ENCODE measurements at places on chromosomes 5 and 9. TPM values are rescaled to one million over a fixed set of nuclear protein-coding genes. Genes with fewer than 3 reads are reported as not detected.
A peak's percentile ranks its signal among the peaks of the same experiment; 100 is the strongest.

ELOVL7 gene
- total RNA-seq, result not detected

- no peak for DNase-seq
Measured at GRCh38 chr5:66894480-66895240, 298.5 kb downstream of the MAST4 start.

GRCh38 chr5:167949435-167949834 is 342.0 kb upstream of the WWC1 start:
- DNase-seq, result no peak

DIRAS2 gene
- total RNA-seq, result not detected

DNA sequence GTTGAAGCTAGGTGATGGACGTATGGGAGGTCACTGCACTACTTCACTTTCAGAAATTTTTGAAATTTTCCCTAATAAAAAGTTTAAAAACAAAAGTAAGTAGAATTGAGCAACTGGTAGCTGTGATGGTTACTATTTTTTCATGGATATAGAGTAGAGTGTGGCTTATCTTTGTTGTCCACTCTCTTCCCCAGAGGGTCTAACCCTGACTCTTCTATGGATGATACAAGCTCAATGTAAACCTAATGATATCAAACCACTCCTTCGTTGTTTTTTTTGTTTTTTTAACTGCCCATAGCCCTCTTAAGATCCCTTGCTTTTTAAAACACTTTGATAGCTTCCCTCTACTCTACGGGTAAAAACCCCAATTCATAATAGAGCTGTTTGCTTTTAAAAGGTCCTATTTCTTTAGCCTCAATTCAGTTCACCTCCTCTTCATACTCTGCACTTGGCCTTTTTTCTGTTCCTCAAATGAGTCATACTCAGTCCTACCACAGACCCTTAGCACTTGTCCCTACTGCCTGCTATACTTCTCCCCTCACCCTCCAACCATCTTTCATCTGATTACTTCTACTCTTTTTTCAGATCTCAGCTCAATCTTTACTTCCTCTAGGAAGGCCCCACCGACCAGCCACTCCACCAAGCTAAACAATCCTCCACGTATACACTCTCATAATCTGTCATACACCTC is 2.6 kb downstream of the HDAC3 start:
- no peak for DNase-seq

GRCh38 chr5:131252824-131253171 is 11.1 kb upstream of the CDC42SE2 start:
- DNase-seq, result peak; percentile 65

DNA sequence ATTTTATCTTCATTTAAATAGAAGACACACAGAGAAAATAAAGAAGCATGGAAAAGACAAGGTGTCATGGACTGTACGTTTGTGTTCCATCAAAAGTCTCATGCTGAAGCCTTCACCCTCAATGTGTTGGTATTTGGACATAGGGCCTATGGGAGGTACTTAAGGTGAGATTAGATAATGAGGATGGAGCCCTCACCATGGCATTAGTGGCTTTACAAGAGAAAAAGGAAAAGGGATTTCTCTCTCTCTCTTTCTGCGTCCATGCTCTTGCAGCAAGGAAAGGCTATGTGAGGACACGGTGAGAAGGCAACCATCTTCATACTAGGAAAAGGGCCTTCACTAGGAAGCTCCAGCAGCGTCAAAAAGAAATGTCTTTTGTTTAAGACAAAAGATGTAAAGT is 797.0 kb upstream of the CDH10 start:
- DNase-seq, result no peak

DNA sequence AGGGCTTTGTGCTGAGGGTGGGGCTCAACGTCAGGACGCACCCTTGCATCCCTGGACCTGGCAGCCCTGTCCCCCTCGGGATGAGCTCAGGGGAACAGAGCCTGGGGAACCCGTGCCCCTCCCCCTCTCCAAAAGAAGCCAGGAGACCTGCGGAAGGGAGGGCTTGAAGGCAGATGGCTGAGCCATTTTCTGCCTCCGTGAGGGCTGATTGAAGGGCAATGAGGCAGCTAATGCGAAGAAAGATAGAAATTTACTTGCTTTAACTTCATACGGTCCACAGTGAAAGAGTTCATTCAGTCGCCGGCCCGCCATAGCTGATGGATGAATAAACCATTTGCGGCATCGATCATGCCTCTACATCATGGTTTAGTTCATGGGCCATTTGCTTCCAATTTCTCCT is 28.8 kb downstream of the ASS1 start:
- no peak for DNase-seq

DNA sequence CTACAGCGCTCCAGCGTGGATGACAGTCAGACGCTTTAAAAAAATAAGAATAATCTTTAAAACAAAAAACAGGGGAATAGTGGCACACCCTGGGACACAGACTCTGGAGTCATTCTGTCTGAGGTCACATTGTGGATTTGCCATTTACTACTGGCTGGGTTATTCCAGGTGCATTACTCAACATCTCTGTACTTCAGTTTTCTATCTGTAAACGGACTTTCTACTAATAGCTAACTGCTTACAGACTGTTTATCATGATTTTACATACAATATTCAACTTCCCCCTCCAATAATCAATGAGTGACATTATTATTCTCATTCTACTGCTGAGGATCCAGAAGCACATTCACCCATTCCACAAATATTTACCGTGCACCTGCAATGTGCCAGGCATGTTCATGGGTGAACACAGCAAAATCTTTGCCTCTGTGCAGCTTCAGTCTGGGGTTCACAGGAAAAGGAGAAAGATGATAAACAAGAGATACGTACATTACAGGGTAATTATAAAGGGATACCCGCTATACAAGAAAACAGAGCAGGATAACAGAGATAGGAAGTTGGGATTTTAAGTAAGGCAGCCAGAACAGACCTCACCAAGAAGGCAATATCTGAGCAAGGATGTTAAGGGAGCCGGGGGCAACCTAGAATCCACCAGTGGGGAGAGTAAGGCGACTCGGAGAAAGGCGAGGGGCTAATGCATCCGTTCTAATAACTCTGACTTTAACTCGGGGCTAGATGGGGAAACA is 984 bp upstream of the RAD23B start:
- DNase-seq, result no peak

Measured in stomach (tissue), 19 donors.